ENCODE measurements at places on chromosomes 3 and 15.

DNA sequence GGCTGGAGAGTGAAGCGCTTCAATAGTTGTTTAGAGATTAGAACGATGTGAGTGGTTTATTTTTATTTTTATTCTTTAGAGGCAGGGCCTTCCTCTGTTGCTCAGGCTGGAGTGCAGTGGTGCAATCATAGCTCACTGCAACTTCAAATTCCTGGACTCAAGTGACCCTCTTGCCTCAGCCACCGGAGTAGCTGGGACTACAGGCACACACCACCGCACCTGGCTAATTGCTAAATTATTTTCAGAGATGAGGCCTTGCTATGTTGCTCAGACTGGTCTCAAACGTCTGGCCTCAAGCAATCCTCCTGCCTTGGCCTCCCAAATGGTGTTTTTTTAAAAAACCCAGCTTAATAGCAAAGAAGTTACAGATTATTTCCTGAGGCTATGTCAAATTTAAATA lies 29.0 kb downstream of the PPARG start:
- DNase-seq, result no peak

DNA sequence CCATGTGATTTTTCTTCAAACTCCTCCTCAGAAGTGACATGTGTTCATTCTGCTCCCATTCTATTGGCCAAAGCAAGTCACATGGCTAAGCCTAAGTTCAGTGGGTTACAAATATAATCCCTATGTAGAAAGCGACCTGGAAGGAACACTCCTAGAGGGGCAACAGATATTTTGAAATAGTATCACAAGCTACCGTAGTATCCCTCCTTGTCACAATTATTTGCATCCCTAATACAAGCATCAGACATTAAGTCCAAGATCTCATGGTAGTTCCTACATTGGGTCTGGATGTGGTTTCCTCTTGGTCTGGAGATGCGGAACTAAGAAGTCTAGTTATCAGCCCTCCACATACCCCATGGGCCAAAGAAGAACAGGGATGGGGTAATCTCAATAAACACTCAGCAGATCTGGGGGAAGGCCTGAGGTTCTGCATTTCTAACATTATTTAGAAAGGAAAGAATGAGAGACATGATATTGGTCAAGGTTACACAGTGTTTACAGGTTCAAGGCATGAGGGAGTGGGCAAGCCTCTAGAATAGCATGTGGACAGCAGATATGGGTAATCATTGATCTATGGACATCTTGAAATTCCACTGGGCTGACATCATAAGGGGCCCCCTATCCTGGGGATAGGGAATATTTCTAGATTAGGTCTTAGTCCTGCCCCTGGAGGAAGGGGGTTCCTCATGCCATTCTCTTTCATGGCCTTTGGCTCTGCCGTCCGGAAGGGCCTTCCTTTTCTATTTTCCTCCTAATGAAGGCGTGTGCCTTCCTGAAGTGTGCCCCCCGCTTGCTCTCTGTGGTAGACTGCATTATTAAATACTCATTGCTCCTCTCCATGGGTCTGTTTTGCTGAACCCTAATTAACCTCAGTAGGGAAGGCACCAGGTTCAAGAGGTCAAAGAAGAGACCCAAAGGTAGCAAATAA lies 17.8 kb upstream of the ABHD2 start:
- no peak for DNase-seq

- no peak for DNase-seq
Measured at GRCh38 chr15:92091155-92091734, 237.7 kb downstream of the SLCO3A1 start.

DNA sequence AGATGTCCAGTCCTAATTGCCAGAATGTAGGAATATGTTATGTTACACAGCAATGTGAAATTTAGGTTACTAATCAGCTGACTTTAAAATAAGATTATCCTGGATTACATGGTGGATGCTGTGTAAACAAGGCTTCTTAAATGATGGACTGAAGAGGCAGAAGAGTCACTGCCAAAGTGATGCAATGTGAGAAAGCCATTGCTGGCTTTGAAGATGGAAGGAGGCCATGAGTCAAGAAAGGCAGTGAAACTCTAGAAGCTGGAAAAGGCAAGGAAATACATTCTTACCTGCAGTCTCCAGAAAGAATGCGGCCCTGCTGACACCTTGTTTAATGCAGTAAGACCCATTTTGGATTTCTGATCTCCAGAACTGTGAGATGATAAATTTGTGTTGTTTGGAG lies 179.1 kb upstream of the ZPLD1 start:
- DNase-seq, result no peak

GRCh38 chr15:98694161-98694560 lies 45.8 kb downstream of the IGF1R start:
- no peak for DNase-seq

- no peak for DNase-seq
Measured at GRCh38 chr3:185807445-185808068, 17.3 kb downstream of the IGF2BP2 start.

DNA sequence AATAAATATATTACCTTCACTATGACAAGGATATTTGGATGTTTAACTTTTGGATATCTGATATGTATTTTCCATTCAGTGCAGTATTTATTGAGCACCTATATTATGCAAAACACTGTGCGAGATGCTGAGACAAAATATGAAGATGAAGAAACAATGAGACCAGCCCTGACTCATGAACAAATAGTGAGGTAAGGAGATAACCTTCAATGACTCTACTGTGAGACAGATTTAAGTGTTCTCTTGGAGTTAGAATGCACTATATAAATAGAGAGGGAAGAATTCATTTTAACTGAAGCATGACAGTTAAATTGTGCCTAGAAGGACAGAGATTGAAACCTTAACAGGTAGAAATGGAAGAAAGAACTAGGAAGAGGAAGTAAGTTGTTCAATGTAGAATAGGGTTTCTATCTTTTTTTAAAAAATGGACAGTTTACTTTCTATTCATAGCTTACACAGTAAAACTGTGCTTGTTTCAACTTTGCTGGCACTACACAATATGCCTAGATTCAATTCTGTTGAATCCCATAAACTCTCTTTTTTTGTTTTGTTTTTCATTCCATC lies 124.2 kb downstream of the ZBTB20 start:
- DNase-seq, result no peak

GRCh38 chr3:58536501-58537411 lies at the start of gene ACOX2:
ACOX2 (minus strand) TSS chr3:58537190; CDS start chr3:58535106, 2,084 bp downstream.
- DNase-seq, result no peak

DNA sequence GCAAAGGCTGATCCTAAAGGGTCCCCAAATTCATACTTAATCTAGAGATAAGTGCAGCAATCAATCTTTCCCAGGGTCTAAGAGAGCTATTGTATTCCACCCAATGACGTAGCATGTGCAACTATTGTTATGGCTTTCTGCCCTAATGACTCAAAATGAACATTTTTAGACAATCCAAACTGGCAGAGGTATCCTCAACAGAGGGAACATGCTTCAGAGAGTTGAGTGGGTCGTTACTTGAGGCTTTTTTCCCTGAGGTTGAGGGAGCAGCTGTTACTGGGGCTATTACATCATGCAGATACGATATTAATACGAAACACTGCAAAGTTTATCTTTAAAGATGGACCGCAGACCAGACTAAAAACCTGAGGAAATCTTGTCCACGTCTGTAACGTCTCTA lies 278.3 kb upstream of the WNT5A start:
- no peak for DNase-seq

GRCh38 chr3:196503196-196504076 lies at the start of gene RNF168:
RNF168 (minus strand) TSS chr3:196503768; CDS start chr3:196503173, 595 bp downstream.
- peak; percentile 94 for DNase-seq

GRCh38 chr3:16361087-16361486 lies 96.1 kb downstream of the OXNAD1 start:
- DNase-seq, result no peak

- no peak for DNase-seq
Measured at GRCh38 chr3:15356176-15356575, 23.8 kb upstream of the SH3BP5 start.

DNA sequence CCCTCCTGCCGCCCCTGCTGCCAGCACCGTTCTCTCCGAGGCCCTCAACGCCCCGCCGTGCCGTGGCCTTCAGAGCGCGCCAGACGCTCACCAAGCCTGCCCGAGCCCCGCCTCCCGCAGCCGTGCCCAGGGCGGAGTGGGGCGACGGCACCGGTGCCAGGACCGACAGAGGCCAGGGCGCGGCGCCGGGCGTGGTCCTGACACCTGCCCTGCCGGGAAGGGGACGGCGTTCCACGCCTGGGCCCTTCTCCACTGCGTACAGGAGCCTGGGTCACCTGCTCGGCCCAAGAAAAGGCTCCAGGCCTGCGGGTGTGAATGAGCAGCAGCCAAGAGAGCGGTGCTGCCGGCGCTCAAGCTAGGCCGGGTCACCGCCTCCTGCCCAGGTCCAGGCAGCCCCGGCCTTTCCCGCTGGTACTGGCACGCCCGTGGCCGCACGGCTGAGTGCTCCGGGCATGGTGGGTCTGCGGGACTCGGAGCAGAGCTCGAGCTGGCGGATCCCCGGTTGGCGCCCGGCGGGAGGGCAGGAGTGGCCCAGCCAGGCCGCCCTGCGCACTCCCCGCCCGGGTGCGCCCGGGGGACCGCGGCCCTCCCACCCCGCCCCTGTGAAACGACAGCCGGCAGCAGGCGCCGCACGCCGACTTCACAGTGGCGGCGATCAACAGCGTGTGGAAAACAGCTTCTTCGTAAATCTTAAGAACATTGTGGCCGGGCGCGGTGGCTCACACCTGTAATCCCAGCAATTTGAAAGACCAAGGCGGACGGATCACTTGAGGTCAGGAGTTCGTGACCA lies 4.2 kb downstream of the OCA2 start:
- DNase-seq, result no peak

DNA sequence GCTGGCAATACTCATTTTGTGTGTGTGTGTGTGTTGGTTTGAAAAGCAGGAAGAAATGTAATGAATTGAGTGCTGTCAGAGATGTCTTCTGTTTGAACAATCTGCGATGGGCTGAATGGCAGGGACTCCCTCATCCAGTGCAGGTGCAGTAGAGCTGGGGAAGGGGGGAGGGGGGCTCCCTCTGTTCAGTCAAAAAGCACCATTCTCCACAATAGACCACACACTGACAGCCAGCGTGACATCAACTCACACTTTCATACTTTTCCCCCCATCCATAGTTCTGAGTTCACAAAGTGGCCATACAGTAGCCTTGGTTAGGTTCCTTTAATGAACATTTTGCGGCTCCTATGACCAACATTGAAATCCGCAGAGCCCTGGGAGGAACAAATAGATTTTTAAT lies 10.4 kb downstream of the SOX2 start:
- no peak for DNase-seq

DNA sequence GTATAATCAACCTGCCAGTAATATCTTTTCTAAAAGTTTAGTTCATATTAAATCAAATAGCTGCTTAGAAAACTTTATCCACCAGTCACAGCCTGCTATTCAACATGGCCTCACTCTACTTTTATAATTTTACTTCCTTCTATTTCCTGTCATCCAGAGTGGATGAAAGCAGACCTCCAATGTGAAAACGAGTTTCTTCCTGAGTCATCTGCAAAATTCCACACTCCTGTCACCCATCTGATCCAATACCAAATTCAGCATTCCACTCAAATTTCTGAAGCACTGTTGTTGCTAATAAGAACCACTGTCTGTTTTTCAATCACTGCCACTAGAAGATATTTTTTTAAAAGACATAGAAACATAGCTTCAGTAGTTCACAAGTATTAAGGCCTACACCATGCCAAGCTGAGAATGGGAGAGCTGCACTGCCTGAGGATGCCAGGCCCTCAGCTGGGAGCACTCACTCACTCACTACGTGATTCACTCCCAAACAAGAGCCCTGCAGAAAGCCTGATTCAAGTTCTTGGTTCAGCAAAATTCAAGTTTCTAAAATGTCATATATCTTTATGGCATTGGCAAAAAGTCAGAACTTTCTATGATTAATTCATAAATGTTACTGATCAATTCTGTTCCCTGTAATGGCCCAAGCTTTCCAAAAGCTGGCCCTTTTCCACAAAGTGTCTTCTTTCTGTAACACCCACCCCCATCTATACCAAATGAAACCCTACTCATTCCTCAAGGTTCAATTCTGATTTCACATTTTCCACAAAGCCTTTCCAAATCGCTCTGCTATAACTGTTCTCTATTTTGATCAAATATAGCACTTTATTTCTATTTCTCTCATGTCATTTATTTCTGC lies 82.9 kb downstream of the FSIP1 start:
- no peak for DNase-seq

DNA sequence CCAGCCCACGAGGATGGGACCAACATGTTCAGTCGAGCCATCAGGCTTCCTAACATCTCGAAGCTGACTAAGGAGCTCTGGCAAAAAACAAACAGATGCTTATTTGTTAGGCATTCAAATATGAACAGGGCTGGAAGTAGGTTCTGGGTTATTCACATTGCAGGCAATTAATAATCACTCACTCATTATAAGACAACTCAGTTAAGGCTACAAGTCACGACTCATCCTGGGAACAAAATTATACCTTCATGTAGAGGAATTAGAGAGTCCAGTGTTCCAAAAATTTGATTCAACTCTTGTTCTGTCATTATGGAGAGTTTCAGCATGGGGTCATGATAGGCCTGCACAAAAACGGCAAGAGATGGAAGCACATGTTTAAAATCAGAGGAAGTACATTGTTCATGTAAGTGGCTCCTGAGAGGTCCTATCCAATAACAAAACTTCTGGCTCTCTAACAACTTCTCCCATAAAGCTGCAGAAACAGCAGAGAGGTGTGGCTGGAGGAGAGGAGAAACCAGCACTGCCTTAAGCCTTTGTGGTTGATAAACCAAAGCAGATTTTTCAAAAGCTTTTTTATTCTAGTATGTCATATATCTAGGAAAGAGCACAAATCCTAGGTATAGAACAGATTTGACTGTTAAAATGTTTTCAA lies 50.6 kb downstream of the ARHGEF3 start:
- DNase-seq, result no peak
